Activated CD4-positive, alpha-beta memory T cell treated with anti-CD3 and anti-CD28 coated beads, Interleukin-2, amount 10 ng/mL, durations not matched to agents 7 days and 5 days (primary cell): ENCODE measurements at places on chromosomes 7 and 10.

GRCh38 chr7:11228515-11228914 lies 254.8 kb downstream of the PHF14 start:
- H3K27ac ChIP-seq = no peak overlapping the region
- no peak overlapping the region for H3K4me3 ChIP-seq
- no peaks in the 10 kb centered on the region for H3K4me1 ChIP-seq
- H3K27me3 ChIP-seq = no peaks in the 10 kb centered on the region
- H3K36me3 ChIP-seq = no peaks in the 10 kb centered on the region
- DNase-seq = no peak

DNA sequence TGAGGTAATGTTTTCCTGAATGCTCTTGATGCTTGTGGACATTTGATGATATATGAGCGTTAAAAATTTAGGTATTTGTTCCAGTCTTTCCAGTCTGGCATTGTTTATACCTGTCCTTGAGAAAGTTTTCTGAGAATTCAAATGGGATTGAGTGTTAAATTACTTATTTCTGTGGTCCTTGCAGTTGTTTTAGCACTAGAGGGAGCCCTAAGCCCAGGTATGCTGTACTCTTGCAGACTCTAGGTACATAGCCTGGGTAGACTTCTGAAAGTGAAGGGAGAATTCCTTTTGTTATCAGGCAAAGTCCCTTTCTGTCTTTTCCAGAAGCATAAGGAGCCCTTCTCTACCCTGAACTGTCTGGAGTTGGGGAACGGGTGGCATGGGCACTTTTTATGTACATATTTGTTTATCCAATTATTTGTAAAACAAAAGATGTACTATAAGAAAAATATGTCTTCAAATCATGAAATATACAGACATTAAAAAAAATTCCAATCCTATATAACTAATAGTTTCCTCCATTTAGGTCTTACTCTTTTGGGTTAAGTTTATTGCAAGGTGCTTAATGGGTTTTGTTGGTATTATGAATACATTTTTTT lies 262.1 kb downstream of the ATRNL1 start:
- H3K27ac ChIP-seq = no peak overlapping the region
- no peaks in the 10 kb centered on the region for H3K4me1 ChIP-seq
- H3K4me3 ChIP-seq = no peak overlapping the region
- no peaks in the 10 kb centered on the region for H3K27me3 ChIP-seq
- H3K36me3 ChIP-seq = no peaks in the 10 kb centered on the region
- DNase-seq = no peak

- peaks cover 57% of the 10 kb centered on the region for H3K36me3 ChIP-seq
- no peak overlapping the region for H3K27ac ChIP-seq
- H3K27me3 ChIP-seq = no peaks in the 10 kb centered on the region
- H3K4me1 ChIP-seq = peaks cover 62% of the 10 kb centered on the region
Measured at GRCh38 chr7:76354981-76355730, 3.6 kb downstream of the YWHAG start.

DNA sequence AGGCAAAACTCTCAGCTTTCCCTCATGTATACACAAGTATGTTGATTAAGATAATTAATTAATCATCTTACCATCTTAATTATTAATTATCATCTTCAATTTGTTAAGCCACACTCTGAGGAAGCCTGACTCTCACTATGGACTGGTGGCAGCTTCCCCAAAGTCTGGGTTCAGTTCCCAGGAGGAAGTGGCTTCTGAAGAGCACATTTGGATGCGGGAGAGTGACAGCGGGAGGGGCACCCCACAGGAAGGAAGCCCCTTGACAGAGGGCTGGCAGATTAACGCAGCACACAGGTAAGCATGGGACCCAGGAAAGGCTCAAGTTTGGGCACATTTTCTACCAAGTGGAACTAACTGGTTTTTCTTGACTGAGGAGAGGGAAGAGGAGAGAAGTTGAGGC lies 13.4 kb upstream of the SLIT1 start:
- no peak for DNase-seq
- no peak overlapping the region for H3K27ac ChIP-seq
- H3K4me3 ChIP-seq = no peak overlapping the region
- H3K4me1 ChIP-seq = peaks cover 19% of the 10 kb centered on the region
- no peaks in the 10 kb centered on the region for H3K36me3 ChIP-seq

DNA sequence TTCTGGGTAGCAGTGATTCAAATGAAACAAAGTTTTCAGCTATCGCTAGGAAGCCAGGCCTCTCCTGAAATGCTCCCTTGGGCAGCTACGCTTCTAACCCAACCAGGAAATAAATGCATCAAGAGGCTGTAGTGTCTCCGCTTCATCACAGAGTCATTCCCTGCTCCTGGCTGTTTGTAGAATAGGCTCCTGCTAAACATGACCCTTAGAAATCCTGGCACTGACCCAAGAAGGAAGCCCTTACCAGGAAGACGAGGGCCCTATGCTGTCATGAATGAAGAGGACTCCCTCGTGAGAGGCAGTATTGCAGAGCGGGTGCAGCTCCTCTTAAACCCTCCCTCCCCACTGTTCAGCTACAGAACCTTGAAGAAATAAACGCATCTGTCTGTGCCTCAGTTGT lies 48.3 kb downstream of the NOD1 start:
- H3K4me3 ChIP-seq = no peak overlapping the region
- no peaks in the 10 kb centered on the region for H3K27me3 ChIP-seq
- no peak overlapping the region for H3K27ac ChIP-seq
- H3K4me1 ChIP-seq = peaks cover 8% of the 10 kb centered on the region
- H3K36me3 ChIP-seq = peaks cover 74% of the 10 kb centered on the region
- DNase-seq = no peak

- H3K27ac ChIP-seq = no peak overlapping the region
- H3K4me3 ChIP-seq = no peak overlapping the region
- DNase-seq = no peak
- H3K27me3 ChIP-seq = no peaks in the 10 kb centered on the region
- H3K4me1 ChIP-seq = no peaks in the 10 kb centered on the region
- H3K36me3 ChIP-seq = no peaks in the 10 kb centered on the region
Measured at GRCh38 chr10:67280405-67280804, 354.6 kb downstream of the LRRTM3 start.

DNA sequence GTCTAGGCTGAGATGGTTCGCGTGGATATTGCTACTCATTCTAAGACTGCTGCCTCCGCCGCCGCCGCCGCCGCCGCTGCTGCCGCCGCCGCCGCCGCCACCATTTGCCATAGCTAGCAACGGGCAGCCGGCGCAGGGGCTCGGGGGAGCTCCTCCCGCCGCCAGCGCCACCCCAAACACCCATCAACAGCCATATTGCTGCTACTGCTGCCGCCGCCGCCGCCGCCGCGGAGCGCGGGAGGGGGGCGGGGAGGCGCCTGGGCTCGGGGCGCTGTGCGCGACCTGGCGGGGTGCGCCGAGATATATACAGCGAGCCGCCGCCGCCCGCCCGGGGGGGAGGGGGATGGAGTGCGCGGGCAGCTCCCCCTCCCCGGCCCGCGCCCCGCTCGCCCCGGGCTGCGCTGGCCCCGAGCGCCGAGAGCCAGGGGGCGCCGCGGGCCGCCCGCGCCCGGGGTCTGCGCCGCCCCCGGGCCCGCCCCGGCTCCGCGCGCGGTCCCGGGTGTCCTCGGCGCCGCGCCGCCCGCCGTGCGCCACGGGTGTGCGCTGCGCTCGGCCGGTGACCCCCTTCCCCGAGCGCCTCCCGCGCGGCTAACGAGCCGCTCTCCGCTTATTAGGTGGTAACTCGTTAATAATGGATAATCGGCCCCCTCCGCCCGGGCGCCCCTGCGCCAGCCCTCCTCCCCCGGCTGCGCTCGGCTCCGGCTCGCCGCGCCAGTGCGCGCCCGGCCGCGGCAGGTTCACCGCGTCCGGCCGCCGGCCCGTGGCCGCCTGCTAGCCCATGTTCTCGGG lies at the start of gene KCNMA1:
Gene KCNMA1 (minus strand): TSS at position 277 of the 789 bp plus-strand sequence.
- no peaks in the 10 kb centered on the region for H3K4me1 ChIP-seq
- no peak for DNase-seq
- H3K27me3 ChIP-seq = peaks cover 68% of the 10 kb centered on the region

- peaks cover 31% of the 10 kb centered on the region for H3K4me1 ChIP-seq
- H3K36me3 ChIP-seq = no peaks in the 10 kb centered on the region
- no peaks in the 10 kb centered on the region for H3K27me3 ChIP-seq
- H3K27ac ChIP-seq = no peak overlapping the region
- H3K4me3 ChIP-seq = peak overlapping the region; percentile 84
Measured at GRCh38 chr10:102462512-102463054, 11.2 kb upstream of the C10orf95 start.

- DNase-seq = no peak
- no peak overlapping the region for H3K4me3 ChIP-seq
- H3K4me1 ChIP-seq = no peaks in the 10 kb centered on the region
- H3K36me3 ChIP-seq = no peaks in the 10 kb centered on the region
- no peak overlapping the region for H3K27ac ChIP-seq
Measured at GRCh38 chr10:128993443-128993842, 473.6 kb upstream of the MGMT start.

GRCh38 chr7:151518105-151518946 lies 1.4 kb downstream of the RHEB start:
- DNase-seq = peak; percentile 61
- H3K36me3 ChIP-seq = peaks cover 38% of the 10 kb centered on the region
- peak overlapping the region; percentile 92 for H3K4me3 ChIP-seq
